ENCODE measurements at places on chromosomes 6 and 20.

GRCh38 chr6:30542404-30542725 is 13.9 kb downstream of the GNL1 start:
- no peak for DNase-seq

GRCh38 chr6:106225581-106225980 is 100.0 kb downstream of the ATG5 start:
- DNase-seq, result no peak

GRCh38 chr6:47438481-47439347 is 38.9 kb upstream of the CD2AP start:
- no peak for DNase-seq

- no peak for DNase-seq
Measured at GRCh38 chr6:93047033-93047432, 372.3 kb downstream of the EPHA7 start.

Measured in esophagus squamous epithelium (tissue), 5 donors.